ENCODE measurements at places on chromosomes 3 and 15.

- no peak for DNase-seq
Measured at GRCh38 chr15:66941108-66941711, 124.2 kb upstream of the SMAD3 start.

- no peak for DNase-seq
Measured at GRCh38 chr15:101368861-101369642, 74.0 kb upstream of the SNRPA1 start.

DNA sequence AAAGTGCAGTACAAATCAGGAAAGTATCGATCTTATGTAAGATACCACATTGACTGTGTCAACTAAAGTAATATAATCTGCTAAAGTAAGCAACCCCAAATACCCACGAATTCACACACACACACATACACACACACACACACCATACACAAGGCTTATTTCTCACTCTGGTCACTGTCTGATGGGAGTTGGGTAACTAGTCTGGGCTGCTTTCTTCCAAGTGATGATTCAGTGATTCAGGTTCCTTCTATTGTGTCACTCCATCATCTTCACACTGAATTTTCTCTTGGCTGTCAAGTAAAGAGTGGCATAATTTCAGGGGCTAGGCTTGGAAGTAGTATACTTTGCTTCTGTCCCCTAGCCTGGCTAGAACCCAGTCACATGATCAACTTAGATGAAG is 104.8 kb upstream of the CCDC54 start:
- DNase-seq, result no peak

GRCh38 chr3:53193466-53194209 is 32.6 kb downstream of the PRKCD start:
- DNase-seq, result no peak

DNA sequence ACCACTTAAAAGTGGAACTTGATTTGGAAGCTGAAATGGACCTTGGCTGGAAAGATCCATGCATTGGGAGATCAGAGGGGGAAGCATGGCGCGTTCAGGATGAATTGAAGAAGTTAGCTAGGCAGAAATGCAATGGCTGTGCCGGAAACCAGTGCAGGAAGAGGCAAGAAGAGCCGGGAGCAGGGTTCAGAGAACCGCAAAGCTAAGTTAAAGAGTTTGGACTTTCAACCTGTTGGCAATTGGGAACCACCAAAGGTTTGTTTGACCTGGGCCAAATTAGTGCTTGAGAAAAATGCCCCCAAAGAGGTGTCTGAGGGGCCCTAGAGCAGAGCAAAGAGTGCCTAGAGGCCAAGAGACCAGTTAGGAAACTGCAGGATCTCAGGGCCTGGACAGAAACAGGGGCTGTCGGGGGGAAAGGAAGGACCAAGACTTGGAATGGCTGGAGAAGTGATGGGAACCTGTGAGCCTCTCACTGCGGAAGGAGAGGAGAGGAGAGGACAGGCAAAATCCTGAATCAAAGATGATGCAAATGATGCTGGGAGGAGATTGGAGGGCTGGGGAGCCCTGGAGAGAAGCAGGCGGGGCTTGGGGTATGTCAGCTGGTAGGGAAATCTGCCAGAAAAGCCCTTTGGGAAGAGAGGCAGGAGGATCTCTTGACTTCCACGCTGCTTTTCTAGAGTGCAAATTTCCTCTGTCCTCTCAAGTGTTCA is 49.3 kb downstream of the FAM174B start:
- DNase-seq, result no peak

DNA sequence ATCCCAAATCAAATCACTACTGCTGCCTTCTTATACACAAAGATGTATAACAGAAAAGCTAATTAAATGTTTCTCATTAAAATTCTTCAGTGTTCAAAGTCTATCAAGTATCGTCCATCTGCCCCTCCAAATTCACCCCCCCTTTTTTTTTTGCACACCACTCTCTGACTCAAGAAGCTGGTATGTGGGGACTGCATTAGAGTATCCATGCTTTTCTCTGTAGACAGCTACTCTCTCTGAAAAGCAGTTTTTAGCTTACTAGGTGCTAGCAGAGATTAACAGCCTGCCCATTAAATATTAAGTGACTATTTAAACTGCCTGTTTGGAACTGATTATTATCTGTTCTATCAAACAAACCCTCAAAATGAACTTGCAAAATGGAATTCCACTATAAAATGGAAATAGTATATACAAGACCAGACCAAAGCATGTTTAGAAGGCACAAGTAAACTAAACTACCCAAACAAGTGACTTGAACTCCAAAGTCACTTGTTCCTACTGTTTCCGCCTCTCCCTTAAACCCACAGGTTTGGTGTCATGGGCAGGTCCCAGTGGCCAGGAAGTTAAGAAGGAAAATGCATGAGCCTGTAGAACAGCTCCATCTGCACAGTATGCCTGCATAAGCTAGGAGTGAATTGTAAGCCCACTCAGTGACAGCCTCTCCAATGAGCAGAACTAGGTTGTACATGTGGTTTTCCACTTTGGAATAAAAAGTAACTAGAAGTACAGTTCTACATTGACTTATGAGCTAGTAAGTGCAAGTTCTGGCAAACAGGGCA is 32.5 kb downstream of the GBE1 start:
- no peak for DNase-seq

- DNase-seq, result no peak
Measured at GRCh38 chr15:40043927-40044716, 5.1 kb upstream of the SRP14 start.

DNA sequence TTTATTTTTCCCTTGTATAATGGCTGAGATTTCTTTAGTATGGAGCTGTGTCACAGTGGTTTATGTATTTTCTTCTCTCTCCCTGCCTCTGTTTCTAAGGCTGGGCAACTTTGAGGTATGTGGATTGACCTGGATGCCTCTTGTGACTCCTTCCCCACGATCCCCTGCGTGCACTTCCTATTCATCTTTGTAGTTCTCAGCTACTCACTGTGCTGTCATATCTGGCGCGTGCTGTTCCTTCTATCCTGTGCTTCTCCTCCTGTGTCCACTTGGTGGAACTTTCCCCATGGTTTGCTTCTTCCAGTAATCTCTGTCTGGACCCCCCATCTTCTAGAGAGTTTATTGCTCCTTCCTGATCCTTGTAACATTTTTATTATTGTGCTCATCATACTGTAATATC is 97.3 kb downstream of the AKAP13 start:
- DNase-seq, result no peak

DNA sequence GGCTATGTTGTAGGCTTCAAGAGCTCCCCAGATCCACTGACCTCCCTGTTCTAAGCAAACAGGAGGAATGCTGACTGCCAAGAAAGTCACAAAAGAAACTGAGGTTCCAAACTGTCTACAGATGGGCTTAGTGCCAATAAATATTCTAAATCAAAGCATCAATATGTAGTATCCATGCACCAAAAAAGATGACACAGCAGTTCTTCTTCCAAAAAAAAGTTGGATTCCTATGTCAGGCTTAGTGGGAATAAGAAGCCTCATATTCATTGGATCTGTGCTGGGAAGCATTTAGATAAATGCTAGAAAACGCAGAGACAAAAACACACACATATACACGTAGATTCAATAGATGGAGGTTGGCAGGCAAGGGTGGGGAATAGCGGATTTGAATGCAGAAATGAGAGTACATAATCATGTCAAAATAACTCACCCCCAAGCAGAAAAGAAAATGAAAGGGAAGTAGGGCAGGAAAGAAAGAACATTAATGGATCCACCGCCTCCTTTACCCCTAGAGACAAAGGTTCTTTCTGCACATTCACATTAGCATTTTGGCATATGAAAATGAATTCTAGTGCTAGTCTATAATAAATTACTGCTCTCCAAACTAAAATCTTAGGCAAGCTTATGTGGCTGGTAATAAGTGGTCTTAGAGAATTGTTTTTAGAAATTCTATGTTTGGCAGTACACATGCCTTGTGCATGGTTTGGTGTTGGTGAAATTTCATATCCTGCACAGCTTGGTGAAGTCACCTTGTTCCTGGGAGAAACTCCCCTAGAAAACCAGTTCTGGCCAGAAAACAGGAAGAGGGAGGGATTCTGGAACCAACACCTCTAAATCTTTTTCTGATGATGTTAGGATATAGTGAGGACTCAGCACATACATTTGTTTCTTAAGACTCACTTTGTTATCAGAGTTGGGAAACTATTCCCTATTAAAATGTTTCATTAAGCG is 283.4 kb downstream of the LSAMP start:
- no peak for DNase-seq

DNA sequence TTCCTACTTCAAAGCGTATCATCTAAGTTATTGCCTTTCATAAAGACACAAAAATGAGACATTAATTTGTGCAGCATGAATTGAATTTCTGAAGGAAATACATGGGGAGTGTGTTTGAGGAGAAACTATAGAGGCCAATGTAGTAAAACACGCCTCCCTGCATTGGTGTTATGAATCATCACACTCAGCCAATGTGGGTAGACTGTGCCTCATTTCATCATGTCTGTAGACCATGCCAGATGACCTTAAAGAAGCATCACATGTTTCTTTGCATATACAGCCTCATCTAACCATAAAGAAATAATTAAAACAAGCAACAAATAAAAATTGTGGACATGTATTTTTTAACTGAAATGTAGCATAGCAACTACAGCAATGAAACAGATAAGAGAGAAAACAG is 486.0 kb upstream of the ADAMTS9 start:
- no peak for DNase-seq

GRCh38 chr15:64877435-64877834 is 34.3 kb upstream of the ANKDD1A start:
- DNase-seq, result no peak

DNA sequence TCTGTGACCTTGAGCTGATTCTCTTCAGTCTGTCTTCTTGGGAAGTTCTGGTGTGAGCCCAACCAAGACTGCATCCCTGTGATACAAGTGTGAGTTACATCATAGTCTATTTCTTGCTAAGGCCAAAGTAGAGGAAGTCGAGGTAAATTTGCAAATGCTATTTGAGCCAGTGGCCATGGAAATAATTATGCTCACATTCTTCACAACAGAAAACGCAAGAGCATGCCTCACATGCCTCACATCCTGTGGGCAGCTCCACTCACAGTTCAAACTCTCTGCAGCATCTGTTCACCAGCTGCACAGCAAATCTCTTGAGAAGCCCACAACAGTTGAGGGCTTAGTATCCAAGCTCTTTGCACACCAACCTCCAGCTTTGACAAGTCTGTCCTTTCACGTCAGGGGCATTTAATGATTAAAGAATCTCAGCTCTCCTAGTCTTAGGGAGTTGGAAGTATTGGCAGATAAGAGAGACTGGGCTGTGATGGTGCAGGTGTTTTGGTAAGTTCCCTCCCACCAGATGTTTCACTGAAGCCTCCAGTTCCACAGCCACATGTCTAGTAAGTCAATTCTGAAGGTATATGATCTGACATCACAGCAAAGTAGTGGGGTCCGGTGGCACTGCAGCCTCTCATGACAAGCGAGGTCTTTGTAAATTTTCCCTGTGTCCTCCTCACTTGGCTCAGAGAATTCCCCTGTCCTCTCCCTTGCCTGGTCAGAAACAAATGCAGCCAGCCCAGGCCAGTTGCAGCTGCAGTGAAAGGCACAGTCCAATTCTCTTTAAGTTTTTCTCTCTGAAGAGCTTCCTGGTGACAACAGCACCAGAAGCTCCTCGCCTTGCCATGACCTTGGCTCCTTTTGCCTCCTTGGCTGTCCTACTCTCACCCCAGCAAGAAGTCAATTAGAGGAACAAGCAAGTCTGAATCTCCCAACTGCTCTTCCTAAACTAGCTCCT is 166.1 kb downstream of the SSR3 start:
- DNase-seq, result no peak

- no peak for DNase-seq
Measured at GRCh38 chr3:42101048-42101447, 9.9 kb downstream of the TRAK1 start.

- DNase-seq, result no peak
Measured at GRCh38 chr15:35827911-35828310, 281.9 kb upstream of the DPH6 start.

DNA sequence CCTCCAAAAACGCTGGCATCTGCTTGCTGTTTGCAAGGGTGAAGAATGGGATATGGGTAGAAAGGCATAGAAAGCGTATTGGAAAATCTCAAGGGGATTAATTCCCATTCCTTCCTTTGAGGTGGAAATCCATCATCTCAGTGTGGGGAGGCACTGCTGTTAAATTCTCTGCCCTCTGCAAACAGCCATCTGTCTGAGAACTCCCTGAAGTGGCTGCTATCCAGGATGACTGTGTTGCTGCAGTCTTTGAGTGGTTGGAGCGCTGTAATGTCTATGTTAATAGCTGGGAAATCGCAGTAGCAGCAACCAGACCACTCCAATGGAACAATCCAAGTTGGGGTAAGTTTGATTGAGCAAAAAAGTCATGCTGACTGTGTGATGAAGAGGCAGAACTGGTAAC is 625.9 kb downstream of the NLGN1 start:
- no peak for DNase-seq

GRCh38 chr3:59326246-59327024 is 276.6 kb upstream of the CFAP20DC start:
- no peak for DNase-seq

DNA sequence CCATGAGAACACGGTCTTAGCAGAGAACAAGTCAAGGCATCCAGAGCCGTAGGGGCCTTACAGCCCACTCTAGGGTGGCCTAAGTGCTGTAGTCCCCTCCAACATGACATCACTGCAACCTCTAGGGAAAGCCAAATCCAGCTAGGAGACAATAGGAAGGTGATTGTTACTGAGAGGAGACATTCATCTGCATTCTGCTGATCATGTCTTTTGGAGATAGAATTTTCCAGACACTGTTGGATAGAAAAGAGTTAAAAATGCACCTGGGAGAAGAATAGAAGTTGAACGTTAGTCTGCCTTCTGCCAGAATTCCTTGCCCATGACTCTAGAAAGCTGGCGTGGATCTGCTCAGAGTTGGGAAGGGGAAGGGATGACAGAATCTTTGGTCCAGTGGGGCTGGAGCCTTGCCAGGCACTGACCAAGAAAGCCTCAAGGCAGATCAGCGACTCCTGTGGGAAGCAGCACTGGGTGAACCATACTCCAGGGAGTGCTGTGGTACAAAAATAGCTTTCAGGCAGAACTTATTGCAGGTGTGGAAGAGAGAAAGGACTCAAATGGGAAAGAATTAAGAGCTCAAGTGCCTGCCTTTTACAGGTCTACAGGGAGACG is 44.8 kb upstream of the RAF1 start:
- no peak for DNase-seq

- no peak for DNase-seq
Measured at GRCh38 chr3:125128861-125129501, 73.2 kb upstream of the HEG1 start.

DNA sequence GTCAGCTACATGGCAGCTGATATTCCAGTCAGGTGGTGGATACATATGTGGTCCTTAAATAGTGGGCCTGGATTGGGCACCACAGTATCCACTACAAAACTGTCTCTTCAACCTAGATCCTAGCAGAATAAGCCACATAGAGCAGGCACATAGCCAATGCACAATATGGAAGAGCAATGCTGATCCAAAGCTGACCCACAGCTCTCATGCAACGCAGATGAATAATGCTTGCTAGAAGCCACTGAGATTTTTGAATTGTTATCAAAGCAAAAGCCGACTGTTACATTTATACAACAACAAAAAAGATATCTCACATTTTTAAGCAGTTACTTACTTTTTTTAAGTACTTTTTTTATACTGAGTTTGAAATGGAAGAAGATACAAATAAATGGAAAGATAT is 11.2 kb downstream of the CNTN3 start:
- DNase-seq, result no peak

- DNase-seq, result no peak
Measured at GRCh38 chr15:79863886-79864285, 32.9 kb downstream of the MTHFS start.

- no peak for DNase-seq
Measured at GRCh38 chr3:12829404-12829803, 12.0 kb downstream of the RPL32 start.
